Small intestine (tissue), 16 donors: ENCODE measurements at places on chromosomes 7 and 10.

DNA sequence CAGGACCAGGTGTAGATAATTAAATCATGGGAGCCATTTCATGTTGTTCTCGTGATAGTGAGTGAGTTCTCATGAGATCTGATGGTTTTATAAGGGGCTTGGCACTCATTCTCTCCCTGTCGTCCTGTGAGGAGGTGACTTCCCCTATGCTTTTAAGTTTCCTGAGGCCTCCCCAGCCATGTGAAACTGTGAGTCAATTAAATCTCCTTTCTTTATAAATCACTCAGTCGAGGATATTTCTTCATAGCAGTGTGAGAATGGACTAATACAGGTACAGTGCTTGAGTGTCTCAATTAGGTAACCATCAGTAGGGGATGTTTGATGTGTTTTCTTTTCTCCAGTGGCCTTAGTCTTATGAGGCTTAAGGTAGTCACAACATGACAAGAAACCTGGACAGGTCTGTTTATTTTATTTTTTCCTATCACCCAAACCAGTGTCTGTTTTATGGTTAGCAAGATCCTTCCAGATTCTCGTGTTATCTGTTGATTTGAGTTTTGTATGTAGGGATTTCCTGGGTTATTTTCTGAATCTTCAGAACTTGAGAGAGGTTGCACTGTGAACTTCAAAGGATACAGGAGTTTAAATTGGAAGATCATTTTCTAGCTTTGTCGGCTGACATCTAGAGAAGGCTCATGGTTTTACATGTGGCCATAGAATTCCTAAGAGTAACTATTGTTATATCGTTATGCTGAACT lies 32.1 kb downstream of the UMAD1 start:
- DNase-seq = no peak

- DNase-seq = no peak
Observed at GRCh38 chr7:53383131-53383530, 347.7 kb downstream of the POM121L12 start.

GRCh38 chr7:2698581-2699288 lies 10.7 kb downstream of the AMZ1 start:
- DNase-seq = no peak

- no peak for DNase-seq
Observed at GRCh38 chr10:11573497-11573896, 38.0 kb downstream of the USP6NL start.
